A673 (cell line): ENCODE measurements at places on chromosomes 7 and 10. TPM values are rescaled to one million over a fixed set of nuclear protein-coding genes. Genes with fewer than 3 reads are reported as not detected.

- DNase-seq, result peak; percentile 44
Measured at GRCh38 chr7:74083928-74084721, 521 bp downstream of the LIMK1 start.

The CNNM1 gene
- 0.66 and 0.73 TPM in 2 replicates for total RNA-seq

- DNase-seq, result no peak
Measured at GRCh38 chr7:80984619-80985018, 65.8 kb upstream of the SEMA3C start.

The ADAM22 gene
- 6.9 and 7.1 TPM in 2 replicates for total RNA-seq

DNA sequence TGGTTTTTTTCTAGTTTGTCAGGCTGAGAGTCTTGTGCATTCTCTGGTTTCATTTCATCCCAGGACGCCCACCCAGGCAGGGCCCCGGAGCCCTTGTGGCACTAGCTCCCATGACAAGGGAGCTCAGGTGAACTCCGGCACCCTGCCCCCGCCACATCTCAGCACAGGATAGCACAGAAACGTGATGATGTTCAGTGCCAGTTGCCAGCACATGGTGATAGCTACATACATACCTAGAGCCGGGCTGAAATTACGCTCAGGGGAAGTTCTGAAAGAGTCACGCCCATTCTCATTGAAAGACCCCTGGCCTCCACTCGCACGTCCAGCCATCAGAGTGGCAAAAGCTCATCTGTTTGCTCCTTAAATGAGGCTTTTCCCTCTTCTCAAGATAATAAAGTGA is 273.7 kb downstream of the PTPRN2 start:
- DNase-seq, result no peak

DNA sequence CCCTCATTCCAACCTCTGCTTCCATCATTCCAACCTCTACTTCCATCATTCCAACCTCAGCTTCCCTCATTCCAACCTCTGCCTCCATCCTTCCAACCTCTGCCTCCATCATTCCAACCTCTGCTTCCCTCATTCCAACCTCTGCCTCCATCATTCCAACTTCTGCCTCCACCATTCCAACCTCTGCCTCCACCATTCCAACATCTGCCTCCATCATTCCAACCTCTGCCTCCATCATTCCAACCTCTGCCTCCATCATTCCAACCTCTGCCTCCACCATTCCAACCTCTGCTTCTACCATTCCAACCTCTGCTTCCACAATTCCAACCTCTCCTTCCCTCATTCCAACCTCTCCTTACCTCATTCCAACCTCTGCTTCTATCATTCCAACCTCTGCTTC is 30.3 kb downstream of the CCDC71L start:
- no peak for DNase-seq

DNA sequence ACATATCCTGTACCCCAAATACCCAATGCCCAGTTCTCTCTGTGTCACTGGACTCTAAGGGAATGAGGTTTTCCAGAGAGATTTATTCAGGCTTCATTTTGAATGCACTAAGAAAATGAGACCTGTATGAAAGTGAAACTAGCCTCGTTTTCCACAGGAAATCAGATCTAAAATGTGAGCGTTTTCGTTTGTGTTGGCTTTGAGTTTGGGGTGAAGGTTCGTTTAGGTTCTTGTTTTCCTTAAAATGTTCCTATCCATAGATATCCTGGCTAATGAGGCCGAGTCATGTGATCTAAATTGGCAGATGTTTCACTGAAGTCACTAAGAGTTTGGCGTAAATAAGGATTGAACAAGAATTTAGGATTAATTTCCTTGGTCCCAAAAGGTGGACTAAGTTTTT is 90.9 kb upstream of the BMPER start:
- no peak for DNase-seq

- DNase-seq, result no peak
Measured at GRCh38 chr10:27391916-27392315, 112.2 kb upstream of the RAB18 start.

GRCh38 chr10:69952821-69953221 is 99.8 kb upstream of the MACROH2A2 start:
- DNase-seq, result no peak

The SLC26A3 gene
- not detected in 2 replicates for total RNA-seq

GRCh38 chr7:73433924-73434700 is 534 bp downstream of the FZD9 start:
- DNase-seq, result no peak

DNA sequence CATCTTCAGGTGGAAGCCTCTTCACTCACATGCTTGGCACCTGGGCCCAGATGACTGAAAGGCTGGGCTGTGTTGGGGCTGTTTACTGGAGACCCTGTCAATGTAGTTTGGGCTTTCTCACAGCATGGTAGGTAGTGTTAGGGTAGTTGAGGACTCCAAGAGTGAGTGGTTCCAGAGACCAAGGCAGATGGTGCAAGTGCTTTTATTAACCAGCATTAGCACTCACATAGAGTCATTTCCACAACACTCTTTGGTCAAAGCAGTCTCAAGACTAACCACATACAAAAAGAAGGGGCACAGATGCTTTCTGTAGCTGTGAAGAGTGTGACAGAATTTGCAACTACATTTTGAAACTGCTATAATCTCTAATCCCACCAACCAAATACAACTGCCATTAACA is 135.0 kb downstream of the RTKN2 start:
- DNase-seq, result no peak

GRCh38 chr10:125129076-125129458 is 31.3 kb downstream of the CTBP2 start:
- no peak for DNase-seq

GRCh38 chr7:75534727-75535307 is 42.7 kb downstream of the SPDYE5 start:
- DNase-seq, result no peak

DNA sequence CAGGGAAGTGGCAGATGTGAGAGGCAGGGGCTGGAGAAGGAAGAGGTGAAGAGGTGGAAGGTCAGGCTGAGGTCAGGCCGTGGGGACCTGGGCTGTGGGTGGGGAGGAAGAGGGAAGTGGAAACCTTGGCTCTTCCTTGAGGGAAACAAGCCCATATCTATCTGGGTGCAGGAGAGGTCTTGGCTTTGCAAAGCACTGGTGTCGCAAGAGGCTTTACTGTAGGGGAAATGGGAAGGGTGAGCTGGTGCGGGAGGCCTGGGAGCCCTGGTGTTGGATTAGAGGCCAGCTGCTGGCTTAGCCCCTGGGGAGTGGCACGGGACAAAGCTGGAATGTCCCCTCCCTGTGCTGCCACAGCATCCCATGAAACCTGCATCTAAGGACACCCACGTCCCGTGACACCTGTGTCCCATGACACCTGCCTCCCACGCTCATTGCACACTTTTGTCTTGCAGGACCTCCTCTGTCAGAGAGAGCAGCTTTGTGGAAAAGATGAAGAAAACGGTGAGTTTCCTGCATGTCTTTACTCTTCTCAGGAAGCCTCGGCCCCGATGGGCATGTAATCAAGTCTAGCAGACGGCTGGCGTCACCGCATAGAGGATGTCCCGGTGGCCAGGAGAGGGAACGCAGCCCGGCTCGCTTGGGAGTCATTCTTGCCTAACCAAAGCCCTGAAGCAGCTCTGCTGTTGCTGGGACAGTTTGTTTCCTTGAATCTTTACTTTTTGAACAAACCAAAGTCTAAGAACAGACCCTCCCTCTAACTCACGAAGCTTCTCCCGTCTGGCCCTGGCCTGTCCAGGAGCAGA is 22.2 kb downstream of the TMEM120A start:
- peak; percentile 39 for DNase-seq

The NUTM2A gene
- 0.24 and 1.1 TPM in 2 replicates for total RNA-seq

The PLAC9 gene
- not detected in 2 replicates for total RNA-seq

DNA sequence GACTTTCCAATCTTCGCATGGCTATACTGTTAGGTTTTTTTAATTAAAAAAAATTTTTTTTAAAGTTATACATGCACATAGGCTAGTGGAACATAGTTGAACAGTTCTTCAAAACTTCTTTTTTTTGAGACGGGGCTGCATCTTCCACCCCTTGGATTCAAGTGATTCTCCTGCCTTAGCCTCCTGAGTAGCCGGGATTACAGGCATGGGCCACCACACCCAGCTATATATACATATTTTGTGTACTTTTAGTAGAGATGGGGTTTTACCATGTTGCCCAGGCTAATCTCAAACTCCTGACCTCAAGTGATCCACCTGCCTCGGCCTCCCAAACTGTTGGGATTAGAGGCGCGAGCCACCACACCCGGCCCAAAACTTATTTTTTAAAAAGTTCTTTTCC is 17.3 kb downstream of the ZNF777 start:
- DNase-seq, result no peak

- DNase-seq, result no peak
Measured at GRCh38 chr7:14834456-14834855, 68.1 kb downstream of the DGKB start.

The BEND7 gene
- 14.8 and 19.5 TPM in 2 replicates for total RNA-seq

The LAMB4 gene
- total RNA-seq, result 0.09 and 0.21 TPM in 2 replicates

GRCh38 chr10:45380903-45381620 is 7.0 kb downstream of the ALOX5 start:
- DNase-seq, result no peak

The IL6 gene
- total RNA-seq, result not detected in 2 replicates

The AKR1E2 gene
- 10.8 and 11.3 TPM in 2 replicates for total RNA-seq

DNA sequence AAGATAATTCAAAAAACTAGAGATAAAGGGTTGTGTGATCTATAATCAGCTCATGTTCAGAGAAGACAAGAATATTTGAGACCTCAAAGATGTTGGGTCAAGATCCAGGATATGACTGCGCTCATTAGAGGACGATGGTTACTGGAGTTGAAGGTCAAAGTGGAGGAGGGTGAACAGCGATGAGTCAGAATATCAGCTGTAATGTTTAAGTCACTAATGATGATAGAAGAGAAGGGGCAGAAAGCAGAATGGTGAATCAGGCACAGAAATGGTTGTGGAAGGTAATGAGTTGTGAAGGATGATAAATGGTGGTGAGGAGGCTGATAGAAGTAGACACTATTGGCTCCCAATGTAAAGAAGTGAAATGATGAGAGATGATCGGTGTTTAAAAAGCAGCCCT is 540.3 kb downstream of the INHBA start:
- no peak for DNase-seq

The LIPJ gene
- total RNA-seq, result 0.11 TPM in 1 of 2 replicates, not detected in the other

DNA sequence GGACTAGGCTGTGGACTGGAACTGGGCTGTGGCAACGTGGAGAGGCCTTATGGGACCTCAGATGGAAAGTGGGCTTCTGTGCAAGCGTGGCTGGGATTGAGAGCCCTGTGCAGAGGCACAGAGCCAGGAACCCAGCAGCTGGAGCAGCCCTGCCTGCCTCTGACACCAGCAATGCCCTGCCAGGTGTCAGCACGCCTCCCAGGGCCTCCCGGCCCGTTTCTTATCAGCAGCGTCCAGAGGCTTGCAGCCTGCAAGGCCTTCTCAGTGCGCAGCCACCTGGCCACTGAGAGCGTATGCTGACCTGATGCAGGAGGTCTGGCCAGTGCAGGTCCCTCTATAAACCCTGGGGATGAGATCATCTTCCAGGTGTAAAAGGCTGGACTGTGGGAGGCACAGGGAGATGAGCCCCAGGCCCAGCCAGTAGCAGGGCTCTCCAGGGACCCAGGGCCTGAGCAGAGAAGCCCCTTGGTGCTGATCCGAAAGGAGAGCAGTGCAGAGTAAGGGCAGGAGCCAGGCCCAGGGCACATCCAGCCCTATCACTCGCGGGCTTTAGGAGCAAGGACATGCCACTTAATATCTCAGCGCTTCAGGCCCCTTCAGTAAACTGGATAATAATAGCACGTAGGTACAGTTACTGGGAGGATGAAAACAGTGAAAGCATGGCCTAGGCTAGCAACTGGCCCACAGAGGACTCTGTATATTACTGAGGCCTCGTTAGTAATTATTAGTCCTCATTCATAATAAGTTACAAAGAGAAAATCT is 38.8 kb upstream of the ANTXRL start:
- no peak for DNase-seq

- no peak for DNase-seq
Measured at GRCh38 chr10:59971915-59972314, 65.6 kb upstream of the CCDC6 start.

The FGL2 gene
- total RNA-seq, result not detected in 2 replicates

DNA sequence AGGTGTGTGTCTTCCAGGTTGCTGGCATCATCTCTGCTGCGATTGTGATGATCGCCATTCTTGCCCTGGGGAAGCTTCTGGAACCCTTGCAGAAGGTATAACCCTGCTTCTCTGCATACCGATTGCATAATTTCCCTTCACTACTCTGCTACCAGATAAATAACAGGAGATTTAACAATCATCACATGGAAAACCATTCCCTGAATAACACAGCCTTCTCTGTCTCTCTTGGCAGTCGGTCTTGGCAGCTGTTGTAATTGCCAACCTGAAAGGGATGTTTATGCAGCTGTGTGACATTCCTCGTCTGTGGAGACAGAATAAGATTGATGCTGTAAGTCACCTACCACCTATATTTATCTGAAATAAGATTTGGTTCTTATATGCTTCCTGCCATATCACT is 33.8 kb downstream of the SLC26A4 start:
- DNase-seq, result no peak

The PPP1R17 gene
- total RNA-seq, result not detected in 2 replicates

The LRRD1 gene
- total RNA-seq, result 0.11 TPM in 1 of 2 replicates, not detected in the other

- no peak for DNase-seq
Measured at GRCh38 chr10:42962110-42962901, 114.6 kb upstream of the RET start.

The GNGT1 gene
- not detected in 2 replicates for total RNA-seq
